ENCODE measurements at places on chromosomes 1 and 21. TPM values are rescaled to one million over a fixed set of nuclear protein-coding genes. Genes with fewer than 3 reads are reported as not detected.

ZMYND12 gene
- 0.12 TPM for total RNA-seq

ATF3 gene
- total RNA-seq, result 29.5 TPM

CRB1 gene
- total RNA-seq, result not detected

CHIA gene
- total RNA-seq, result not detected

PRMT6 gene
- 24.6 TPM for total RNA-seq

TLCD4 gene
- not detected for total RNA-seq

Measured in activated CD4-positive, alpha-beta T cell treated with anti-CD3 and anti-CD28 coated beads, Interleukin-2, amount 10 ng/mL, durations not matched to agents 24 days and 14 days (primary cell).